ENCODE measurements at places on chromosomes 7 and 10.

DNA sequence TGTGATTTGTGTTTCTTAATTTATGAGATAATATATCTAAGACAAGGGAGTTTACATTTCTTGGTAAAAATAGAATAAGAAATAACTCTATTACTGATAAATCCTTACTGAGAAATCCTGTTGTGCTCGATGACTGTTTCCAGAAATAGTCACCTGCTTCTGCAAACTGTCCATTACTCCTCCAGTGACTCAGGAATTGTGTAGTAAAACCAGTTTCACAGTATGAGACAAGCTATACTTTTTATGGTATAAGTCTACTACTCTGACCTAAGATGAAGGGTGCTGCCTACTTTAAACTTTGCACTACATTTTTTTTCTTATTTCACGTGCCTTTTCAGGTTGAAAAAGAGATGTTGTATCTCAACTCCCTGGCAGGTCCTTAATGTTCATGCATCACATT is 6.8 kb upstream of the ANKRD22 start:
- DNase-seq = no peak

DNA sequence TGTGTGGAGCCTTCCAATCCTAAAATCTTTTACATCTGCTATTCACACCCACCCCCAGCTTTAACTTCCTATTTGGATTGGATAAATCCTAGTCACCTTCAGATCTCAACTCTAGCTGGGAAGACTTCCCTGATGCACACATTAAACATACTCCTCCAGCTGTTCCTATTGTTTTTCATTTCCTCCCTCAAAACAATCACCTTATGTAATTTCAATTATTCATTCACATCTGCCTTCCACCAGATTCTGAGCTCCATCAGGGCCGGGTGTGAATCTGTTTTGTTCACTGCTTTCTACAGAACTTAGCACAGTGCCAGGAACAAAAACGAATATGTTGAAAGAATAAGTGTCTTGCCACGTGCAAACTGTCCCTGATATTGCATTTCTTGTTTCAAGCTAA is 497.4 kb downstream of the PLXDC2 start:
- DNase-seq = no peak

GRCh38 chr10:74997163-74997562 is 114.3 kb upstream of the SAMD8 start:
- no peak for DNase-seq

- no peak for DNase-seq
Observed at GRCh38 chr7:37084303-37084702, 360.0 kb upstream of the AOAH start.

DNA sequence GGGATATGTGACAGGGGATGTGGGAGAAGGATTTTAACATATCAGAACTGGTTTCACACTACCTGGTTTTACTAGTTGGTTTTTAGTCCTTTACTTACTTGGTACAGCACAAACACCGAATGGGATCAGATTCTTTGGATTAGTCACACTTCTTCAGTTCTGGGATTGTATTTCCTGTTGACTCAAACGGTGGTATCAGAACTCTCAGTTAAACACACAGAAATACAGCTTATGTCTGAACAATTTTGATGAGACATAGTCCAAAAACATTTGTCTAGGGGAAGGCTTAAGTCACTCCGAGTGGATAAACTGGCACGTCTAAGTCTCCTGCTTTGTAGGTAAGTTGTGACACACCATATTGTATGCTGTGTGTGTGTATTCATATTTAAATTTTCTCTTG is 480.5 kb downstream of the PHTF2 start:
- DNase-seq = no peak

DNA sequence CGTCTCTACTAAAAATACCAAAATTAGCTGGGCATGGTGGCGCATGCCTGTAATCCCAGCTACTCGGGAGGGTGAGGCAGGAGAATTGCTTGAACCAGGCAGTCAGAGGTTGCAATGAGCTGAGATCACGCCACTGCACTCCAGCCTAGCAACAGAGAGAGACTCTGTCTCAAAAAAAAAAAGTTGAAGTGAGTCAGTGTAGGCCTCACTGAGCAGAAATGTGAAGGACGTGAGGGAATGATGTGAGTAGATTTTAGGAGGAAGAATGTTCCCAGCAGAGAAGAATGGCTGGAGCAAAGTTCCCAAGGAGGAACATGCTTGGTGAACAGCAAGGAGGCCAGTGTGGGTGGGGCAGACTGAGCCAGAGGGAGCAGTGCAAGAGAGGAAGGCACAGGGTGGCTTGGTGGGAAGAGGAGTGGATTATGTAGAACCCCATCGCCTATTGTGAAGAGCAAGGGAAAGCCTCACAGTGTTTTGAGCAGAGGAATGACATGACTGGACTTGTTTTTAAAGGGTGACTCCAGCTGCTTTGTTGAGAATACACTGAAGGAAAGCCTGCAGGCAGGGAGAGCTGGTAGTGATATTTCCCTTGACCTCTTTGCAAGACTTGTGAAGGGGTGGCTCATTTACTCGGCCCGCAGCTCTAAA is 708.7 kb downstream of the SUGCT start:
- no peak for DNase-seq

GRCh38 chr7:2979201-2979631 is 64.5 kb downstream of the CARD11 start:
- DNase-seq = no peak

DNA sequence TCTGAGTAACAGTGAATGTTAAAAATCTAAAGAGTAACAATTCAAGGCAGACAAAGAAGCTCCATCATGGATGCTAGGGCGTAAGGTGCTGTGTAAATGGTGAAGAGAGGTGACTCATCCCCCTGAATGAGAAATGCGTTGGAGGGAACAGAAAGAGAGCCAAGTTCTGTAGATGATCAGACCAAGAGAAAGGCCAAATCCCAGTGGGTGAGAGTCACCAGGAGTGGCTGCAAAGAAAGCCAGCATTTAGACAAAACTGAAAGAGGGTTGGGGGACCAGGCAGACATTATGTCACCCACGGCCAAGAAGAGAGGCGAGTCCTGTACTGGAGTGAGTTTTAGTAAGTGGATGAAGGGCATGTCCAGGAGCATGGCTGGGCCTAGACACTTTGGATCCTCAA is 153.1 kb downstream of the TRIL start:
- no peak for DNase-seq

DNA sequence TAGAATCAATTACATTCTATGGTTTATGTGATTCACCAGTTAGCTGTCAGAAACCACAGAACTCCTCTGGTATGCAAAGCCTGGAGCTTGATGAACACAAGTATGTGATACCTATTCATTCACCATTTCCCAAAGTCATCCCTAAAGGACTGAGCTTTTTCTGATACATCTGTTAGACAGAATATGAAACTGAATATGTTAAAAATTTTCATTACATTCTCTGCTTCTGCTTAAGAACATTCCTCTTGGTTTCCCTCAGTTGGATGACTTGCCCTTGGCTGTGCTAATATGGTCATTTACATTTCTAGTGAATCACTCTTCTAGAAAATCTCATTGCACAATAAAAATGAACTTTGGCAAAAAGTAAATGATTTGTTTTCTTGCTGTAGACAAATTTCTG is 10.8 kb upstream of the PON1 start:
- no peak for DNase-seq

- no peak for DNase-seq
Observed at GRCh38 chr7:123998921-123999320, 33.9 kb downstream of the TMEM229A start.

DNA sequence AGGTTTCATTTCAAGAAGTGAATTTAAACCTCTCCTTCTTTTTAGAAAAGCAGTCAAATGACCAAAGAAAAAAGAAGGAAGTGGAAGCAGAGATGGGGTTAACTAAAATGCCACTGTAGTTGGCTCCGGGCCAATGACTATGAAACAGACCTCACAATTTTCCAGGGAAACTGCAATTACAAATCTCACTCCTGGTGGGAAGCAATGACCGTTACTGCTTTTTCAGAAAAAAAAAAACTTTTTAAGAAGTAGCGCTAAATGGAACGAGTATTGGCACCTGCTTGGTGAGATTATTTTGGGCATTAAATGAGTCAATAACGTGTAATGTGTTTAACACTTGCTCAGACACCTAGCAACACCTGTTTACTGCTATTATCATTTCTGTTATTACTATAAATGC is 1.2 kb downstream of the SFRP4 start:
- no peak for DNase-seq

- no peak for DNase-seq
Observed at GRCh38 chr7:83807774-83808173, 158.8 kb upstream of the SEMA3E start.

DNA sequence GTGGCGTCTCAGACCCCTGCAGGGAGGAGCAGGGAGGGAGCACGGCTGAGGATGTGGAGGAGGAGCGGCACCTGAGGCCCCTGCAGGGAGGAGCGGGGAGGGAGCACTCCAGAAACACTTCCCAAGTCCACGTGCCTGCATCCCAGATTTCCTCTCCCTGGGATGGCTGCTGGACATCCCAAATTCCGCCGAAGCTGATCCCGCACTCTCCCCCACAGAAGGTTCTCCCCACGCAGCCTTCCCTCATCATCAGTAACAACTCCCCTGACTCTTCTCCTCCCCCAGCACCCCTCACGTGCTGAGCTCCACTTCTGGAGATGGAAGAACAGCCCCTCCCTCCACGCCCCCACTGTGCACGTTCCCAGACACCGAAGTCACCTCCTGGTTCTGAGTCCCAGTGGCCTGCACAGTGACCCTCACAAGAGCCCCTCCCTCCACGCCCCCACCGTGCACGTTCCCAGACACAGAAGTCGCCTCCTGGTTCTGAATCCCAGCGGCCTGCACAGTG is 17.8 kb upstream of the FOXL3 start:
- no peak for DNase-seq

DNA sequence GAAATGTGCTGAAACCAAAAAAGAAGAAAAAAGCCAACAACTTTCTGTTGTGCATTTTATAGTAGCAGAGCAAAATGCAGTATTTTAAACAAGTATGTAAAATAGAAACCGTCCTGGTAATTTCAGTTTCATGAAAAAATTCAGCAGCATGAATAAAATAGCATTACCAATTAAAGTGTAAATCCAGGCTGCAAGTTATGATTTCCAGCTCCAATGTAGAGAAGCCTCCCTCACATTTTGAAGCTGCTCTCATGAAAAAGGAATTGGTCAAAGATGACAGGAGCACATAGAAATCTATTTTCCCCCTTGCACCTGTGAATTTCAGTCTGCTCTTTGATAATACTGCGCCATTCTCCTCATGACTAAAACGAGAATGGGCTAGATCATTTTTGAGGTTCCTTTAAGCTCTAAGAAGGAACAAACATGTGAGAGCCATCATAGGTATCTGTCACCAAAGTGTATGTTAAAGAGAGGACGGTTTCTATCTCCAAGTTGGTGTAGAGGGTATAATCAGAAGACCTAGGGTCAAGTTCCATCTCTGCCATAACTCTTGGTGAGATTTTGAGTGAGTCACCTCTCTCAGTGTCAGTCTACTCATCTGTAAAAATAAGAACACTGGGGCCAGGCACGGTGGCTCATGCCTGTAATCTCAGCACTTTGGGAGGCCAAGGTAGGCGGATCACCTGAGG is 107.5 kb downstream of the MTPAP start:
- DNase-seq = no peak

GRCh38 chr7:11343818-11344413 is 370.2 kb downstream of the PHF14 start:
- no peak for DNase-seq

DNA sequence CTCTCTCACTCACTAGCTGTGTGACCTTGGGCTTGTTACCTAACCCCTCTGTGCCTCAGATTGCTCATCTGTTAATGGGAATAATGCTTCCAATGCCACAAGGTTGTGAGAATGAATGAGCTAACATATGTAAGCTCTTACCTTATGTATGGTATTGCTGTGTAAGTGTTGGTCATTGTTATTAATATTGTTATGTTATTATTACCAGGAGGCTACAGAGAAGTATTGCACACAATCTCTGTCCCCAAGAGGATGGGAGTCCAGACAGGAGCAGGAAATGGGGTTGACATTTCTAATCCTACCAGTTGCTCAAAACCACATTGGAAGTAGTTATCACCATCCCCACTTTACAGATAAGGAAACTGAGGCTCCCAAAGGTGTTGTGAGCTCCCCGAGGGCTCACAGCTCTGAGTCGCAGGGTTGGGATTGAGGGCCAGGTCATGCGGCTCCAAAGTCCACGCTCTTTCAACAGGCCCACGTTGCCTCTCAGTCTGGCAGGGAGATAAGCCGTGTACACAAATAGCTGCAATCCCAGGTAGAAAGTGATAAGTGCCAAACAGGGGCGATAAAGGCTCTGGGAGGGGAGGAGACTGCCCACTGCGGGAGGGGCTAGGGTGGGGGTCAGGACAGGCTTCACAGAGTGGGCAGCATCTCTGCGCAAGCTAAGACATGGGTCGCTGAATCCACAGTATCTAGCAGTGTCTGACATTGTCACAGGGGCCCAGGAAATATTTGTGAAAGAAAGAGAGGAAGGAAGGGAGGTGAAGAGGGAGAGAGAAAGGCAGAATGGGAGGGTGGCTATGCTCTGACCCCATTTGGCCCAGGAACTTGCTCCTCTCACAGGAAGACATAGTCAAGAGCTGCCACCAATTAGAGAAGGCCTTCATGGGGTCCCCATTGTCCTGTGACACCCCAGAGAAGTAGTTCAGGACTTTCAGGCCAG is 9.6 kb upstream of the ZMIZ1 start:
- peak; percentile 91 for DNase-seq

- no peak for DNase-seq
Observed at GRCh38 chr10:84291384-84291783, 37.0 kb upstream of the CCSER2 start.

DNA sequence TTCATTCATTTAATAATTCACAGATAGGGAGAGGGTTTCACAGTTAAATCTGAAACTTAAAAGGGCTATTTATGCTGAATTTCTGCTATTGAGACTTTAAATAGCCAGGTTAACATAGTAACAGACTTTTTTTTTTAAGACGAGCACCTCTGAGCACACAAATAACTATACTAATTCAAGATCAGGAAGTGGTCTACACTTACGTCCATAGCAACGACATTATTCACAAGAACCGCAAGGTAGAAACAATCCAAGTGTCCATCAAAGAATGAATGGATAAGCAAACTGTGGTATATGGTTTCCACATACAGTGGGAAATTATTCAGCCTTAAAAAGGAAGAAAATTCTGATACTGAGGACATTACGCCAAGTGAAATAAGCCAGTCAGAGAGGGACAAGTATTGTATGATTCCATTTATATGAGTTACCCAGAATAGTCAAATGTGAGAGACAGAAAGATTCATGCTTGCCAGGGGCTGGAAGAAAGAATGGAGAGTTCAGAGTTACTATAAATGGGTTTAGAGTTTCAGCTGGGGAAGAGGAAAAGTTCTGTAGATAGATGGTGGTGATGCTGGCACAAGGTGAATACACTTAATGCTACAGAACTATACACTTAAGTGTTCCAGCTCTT is 140.3 kb upstream of the LAMB4 start:
- no peak for DNase-seq

DNA sequence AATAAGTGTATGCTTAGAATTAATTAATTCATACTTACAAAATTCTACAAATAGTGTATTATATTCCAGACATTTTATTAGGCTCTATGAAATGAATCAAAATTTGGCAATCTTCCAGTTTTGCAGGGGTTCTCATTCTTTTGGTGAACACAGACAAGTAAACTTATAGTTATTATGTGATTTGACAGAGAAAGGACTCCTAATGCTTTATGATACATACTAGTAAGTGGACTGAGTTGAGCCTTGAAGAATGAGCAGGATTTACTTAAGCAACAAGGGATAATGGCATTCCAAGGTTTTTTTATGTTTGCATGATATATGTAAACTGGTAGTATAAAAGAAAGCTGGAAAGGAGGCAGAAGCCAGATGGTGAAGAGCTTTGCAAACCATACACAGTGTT is 145.7 kb upstream of the FERD3L start:
- DNase-seq = no peak
